Liver (tissue), 10 donors: ENCODE measurements at places on chromosomes 5 and 9.
A peak's percentile ranks its signal among the peaks of the same experiment; 100 is the strongest.

DNA sequence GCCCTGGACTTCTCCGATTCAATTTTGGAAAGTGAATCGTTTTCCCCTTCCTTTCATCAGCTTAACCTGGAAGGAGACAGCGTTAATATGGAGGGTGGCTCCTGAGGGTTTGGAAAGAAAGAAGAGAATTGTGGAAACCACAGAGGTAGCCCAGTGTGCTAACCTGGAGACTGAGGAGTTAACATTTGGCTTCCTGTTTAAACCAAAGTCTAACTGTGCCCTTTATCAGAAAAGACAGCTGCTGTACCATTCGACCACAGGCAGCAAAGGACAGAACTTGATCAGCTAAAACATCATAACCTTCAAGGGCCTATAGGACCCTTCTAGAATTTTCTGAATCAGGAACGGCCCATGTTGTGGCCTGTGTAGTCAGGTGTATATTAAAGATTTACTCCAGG lies 735 bp downstream of the IDNK start:
- DNase-seq: no peak

DNA sequence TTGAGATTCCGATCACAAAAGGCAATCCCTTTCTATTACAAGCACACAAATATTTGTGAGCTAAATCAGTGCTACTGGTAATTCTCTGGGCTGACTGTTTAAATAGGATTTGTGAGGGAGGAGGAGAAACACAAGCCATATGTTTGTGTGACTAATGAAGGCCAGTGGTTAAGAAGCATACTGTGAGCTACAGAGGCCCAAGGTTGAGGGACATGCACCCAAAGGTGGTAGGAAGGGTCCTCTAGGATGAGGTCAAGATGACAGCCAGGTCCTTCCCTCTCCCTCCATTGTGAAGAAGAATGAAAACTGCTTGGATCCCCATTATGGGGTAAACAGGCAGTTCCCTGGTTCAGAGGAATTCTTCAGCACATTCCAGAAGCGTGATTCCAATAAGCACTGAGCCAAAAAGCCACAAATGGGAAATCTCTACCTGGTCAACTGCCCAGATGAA lies 83.9 kb downstream of the SPOCK1 start:
- DNase-seq: no peak

DNA sequence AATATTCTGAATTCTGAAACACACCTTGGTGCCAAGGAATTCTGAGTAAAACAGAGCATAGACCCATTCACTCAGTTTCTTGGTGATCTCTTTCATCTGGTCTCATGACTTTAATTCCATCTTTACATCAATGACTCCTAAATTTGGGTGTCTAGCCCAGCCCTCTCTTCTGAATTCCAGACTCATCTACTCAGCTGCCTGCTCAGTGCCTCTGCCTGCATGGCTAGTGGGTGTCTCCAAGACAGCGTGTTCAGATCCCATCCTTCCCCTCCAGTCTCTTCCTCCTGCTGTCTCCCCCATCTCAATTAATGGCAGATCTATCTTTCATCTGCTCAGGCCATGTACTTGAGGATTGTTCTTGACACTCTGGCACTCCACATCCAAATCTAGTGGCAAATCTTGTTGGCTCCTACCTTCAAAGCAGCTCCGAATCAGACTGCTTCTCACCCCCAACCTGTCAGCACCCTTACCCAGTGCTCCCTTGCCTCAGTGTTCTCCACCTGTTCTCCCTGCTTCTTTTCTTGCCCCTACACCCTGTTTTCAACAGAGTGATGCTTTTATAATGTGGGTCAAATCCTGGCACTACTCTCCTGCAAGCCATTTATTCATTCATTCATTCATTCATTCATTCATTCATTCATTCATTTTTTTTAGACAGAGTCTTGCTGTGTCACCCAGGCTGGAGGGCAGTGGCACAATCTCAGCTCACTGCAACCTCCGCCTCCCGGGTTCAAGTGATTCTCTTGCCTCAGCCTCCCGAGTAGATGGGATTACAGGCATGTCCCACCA lies 5.3 kb downstream of the CAVIN4 start:
- DNase-seq: no peak

GRCh38 chr5:120901199-120901598 lies 437.1 kb downstream of the PRR16 start:
- DNase-seq: no peak

- DNase-seq: no peak
Observed at GRCh38 chr9:129182625-129183494, 4.8 kb upstream of the IER5L start.

GRCh38 chr5:60668686-60669304 lies 31.2 kb downstream of the DEPDC1B start:
- DNase-seq: no peak

DNA sequence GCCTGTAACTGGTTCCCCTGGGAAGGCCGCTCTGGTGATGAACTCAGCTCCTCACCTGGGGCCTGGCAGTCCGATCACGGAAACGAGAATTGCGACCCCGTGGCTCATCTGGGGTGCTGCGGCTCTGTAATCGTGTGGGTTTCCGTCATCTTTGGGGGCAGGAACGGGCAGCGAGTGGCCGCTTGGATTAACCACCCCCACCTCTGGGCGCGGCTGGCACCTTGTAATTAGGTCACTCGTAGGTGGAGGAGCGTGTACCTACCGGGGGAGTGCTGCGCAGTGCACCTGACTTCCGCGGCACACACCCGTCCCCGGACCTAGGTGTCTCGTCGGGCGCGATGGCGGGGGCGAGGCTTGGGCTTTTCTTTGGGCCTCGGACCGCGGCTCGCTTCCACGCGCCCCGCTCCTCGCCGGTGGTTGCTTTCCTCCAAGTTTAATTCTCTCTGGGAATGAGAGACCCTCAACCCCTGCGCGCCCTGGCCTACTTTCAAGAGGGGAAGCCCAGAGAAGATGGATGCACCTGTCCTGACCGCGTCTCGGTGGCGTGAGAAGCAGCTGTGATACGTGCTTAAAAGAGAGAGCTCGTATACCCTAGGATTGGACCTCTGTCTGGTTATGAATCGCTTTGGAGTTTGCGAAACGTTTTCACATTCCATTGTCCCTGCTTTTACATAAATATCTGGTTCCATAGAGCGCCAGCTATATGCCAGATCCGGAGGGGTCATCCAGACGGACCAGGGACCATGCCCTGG lies 744 bp upstream of the PPP2CA start:
- no peak for DNase-seq

- no peak for DNase-seq
Observed at GRCh38 chr5:113800686-113801085, 287.2 kb downstream of the YTHDC2 start.

DNA sequence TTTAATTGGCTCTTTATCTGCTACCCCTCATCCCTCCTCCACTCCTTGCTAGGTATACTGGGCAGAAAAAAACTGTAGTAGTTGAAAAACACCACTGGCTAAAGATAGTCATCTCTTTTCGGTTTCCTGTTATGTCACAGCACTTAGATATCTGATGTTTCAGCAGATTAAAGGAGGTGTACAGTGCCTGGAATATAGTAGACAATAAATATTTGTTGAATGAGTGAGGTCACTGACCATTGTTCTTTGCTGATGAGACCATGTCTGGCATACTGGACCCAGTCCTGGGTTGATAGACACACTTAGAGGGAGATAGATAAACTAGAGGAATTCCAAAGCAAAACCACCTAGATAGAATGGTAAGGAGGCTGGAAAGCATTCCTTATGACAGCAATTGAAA lies 3.2 kb downstream of the GRPEL2 start:
- no peak for DNase-seq

DNA sequence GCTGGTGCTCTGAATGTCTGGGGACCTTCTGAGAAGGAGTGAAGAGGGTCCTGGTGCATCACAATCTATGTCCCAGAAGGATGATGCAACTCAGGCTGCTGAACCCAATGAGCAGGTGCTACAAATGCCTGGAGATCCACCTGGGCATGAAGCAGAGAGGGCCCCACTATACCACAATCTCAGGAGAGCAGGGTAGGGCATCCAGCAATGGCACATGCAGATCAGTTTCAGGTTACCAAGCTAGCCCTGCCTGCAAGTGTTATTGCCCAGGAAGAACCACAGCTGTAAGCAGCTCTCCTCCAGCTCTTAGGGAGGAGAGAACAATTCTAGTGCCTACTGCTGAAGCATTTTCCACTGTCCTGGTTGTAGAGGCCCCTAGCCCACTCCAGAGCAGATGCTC lies 389.2 kb upstream of the TNC start:
- no peak for DNase-seq

GRCh38 chr9:69572611-69573010 lies 99.6 kb downstream of the APBA1 start:
- no peak for DNase-seq

DNA sequence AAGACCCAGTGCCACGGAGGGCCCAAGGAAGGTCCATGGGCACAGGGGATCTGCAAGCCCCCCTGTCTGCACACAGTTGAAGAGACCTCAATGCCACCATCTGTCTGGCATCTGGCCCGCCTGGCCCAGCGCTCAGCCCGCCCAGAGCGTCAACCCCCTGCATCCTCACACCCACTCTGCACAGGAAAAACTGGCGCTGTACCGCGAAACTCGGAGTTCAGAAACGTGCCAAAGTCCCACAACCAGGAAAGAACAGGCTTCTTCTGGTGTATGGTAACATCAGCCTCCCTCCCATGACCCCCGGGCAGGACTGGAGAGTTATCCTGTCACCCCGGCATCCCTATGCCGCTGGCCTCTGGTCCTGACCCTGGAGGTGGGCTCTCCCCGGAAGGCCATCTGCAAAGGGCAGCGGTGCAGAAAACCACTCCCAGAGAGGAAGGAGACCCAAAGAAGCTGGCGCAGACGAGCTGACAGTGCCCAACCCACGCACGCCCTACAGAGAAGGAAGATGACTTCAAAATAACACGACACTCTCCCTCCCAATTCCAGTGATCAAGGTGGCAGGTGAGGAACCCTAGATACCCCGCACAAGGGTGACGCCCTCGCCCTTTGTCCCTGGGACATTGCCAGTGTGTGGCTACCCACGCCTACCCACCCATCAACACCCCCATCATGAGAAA lies 18.9 kb downstream of the VAV2 start:
- no peak for DNase-seq

GRCh38 chr5:136080483-136081216 lies 51.9 kb downstream of the TGFBI start:
- DNase-seq: peak; percentile 78

DNA sequence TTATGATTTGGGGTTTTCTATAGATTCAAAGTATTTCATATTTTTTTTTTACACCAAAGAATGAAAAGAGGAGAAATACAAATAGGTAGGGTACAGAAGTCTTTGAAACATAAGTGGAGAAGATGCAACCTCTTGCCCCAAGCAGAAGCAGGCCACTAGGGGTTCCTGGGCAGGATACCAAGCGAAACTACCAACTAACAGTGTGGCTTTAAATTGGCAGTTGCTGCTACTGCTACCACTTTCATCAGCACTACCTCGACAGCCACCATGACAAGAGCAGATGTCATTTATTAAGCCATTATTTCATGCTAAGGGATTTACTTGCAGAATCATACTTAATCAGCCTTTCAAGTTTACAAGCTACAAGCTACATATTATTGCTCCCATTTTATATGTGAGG lies 288.1 kb downstream of the NR3C1 start:
- DNase-seq: no peak

GRCh38 chr9:138097501-138097991 lies 220.0 kb downstream of the CACNA1B start:
- peak; percentile 25 for DNase-seq
